NT2/D1 (cell line): ENCODE measurements at places on chromosomes 3 and 15.
A peak's percentile ranks its signal among the peaks of the same experiment; 100 is the strongest.

DNA sequence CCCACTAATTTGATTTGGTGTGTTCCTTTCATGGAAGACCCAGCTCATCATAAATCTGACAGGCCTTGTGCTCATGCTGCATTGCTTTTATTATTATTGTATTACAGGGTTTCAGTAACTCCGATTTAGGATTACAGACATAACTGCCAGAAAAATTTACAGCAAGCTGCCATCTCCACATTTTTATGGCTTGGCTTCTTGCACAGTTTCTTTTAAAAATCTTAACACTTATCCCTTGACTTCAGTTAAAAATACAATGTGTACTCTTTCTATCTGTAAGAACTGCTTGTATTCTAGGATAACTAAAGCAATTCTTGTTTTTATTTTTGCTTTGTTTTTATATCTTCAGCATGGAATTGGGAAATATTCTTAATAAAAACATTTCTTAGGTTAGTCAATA, 612.2 kb downstream of the DIPK2A start:
- DNase-seq, result no peak

DNA sequence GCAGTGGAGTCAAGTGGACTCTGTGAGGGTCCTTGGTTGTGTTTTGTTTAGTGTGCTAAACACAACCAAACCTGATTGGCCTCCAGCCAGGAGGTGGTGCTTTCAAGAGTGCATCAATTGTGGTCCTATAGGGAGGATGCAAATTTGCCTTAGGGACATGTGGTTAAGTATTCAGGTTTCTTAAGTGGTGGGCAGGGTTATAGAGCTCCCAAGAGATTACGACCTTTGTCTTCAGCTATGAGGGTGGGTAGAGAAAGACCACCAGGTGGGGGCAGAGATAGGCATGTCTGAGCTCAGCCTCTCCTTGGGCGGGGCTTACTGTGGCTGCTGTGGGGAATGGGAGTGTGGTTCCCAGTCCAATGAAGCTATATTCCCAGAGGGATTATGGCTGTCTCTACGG, 186.6 kb downstream of the SQOR start:
- peak; percentile 5 for DNase-seq

DNA sequence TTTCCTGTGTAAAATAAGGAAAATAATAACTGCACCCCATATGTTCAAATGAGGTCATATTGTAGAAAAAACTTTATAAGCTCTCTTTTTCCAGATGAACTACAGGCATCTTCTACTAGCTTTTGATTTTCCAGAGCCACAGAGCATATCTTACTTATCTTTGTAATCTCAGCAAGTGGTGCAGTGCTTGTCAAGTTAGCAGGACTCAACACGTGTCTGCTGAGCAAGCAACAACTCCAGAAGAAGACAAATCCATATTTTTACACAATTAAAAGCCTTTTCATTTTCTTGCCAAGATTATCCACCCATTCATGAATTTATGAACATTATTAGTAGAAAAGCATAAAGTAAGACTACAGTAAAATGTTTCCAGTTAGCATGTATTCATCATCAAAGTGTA, 14.4 kb upstream of the TSC22D2 start:
- DNase-seq, result no peak

- no peak for DNase-seq
Observed at GRCh38 chr15:85621094-85621493, 173.6 kb downstream of the KLHL25 start.

GRCh38 chr15:85002517-85002916, 20.9 kb downstream of the PDE8A start:
- DNase-seq, result no peak

- DNase-seq, result no peak
Observed at GRCh38 chr3:143084856-143085731, 34.5 kb upstream of the CHST2 start.

DNA sequence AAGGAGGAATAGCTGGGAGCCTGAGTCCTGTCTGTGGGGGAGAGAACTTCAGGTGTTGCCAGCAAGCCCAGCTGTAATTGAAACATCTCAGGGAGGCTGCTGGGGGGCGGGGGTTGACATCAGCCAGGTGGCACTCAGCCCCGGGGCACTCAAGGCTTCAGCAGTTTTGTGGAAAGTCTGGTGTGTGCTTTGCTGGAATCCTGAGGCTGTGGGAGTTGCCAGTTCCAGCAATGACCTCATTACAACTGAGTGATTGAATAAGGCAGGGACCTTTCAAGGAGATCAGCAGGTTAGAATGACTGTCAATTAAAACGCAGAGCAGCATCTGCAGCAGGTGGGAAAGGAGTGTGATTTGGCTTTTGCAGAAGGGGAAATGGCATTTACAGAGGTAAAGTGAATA, 75.7 kb downstream of the FAM43A start:
- DNase-seq, result no peak

DNA sequence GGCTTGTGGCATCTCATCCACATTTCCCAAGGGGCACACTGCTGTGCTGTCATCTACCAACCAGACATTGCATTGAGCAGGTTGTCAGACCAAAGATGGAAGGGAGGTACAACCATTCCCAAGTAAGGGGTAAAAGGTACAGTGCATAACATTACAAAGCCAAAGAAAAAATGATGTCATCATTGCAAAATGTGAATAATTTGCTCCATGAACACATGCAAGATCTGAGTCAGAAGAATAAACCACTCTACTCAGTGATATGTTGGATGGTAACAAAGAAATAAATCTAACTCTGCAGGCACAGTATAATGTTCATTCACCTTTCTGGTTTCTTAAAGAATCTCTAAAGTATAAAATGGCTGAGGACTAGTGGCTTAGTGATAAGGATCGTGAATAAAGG, 202.7 kb downstream of the MAGI1 start:
- DNase-seq, result no peak

GRCh38 chr15:40746916-40747418, 8.1 kb downstream of the RMDN3 start:
- DNase-seq, result no peak

DNA sequence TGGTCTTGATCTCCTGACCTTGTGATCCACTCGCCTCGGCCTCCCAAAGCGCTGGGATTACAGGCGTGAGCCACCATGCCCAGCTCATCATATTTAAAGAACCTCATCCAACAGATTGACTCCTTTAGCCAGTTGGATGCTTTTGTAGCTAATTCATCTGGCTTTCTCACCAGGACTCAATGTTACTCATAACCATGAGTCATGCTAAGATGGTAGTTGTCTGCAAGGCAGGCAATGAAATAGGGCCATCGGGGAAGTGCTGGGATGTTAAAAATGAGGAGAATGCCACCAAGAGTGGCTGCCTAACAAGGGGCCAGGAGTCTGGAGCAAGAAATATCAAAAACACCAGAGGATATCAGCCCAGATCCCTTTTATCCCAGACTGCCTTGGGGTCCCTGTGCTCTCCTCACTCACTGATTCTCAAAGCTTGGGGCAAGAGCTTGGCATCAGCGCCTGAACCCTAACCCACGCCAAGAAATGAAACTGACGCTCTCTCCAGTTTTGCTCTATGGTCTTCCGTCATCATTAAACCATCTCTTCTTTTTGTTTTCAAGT, 7.4 kb upstream of the PCOLCE2 start:
- DNase-seq, result no peak

DNA sequence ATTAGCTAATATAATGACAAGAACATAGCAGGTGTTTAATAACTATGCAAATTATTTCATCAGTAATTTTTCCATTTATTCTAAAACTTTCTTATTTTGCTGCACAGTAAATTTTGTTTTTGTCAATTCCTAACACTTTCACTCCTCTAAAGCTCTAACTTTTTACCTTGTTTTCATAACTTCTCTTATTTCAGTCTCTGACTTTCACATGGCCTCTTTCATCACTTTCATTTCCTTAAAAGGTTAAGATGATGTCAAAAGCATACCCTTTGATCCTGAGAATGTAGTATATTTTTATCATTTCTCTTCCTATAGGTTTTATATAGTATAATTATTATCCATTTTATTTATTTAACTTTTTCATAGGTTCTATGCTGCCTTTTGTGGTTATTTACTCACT, 1325.8 kb upstream of the ALCAM start:
- no peak for DNase-seq

DNA sequence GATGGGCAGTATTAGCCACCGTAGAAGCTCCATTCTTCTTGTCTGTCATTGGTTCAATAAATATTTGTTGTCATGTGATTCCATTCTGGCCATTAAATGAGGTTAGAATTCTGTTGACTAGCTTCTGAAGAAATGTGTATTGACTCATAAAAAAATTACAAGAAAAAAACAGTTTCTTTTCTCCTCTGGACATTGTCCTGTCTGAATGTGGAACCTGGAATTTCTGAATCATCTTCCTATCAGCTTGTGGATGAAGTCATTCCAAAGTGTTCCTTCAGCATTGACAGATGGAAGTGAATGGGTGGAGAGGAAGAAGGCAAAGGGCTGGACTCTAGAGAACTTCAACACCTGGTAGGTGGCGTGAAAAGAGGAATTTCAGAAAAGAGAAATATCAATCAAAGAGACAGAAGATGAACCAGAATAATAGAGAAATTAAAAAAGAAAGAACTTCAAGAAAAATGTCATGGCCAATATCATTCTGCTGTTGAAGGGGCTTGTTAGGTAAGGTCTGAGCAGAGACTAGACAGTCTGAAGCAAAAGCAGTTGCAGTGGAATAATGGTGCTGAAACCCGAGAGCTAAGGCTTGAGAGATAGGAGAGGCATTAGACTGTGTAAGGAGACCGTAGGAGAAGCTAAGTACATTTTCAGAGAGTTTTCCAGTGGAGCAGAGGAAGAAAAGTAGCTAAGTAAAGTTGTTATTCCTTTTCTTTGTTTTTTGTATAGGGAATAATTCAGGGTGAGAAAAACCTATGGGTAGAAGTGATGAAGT, 806.6 kb downstream of the SQOR start:
- no peak for DNase-seq

DNA sequence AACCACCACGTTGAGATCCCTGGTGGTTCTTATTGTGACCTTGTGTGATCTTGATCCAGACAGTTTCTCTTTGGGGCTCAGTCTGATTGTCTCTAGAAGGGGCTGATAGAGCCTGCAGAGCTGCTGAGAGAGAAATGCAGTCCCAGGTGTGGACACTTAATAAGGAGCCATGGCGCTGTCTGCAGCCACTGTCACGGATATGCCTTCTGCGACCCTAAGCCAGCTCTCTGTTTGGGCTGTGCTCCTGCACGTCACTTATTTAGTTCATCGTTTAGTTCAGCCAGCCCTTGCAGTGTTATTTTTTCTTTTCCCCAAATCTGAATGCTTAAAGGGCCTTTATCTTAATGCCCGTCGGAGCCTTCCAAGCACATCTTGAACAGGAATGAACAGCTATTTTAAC, 12.0 kb downstream of the SLC6A1 start:
- DNase-seq, result no peak

DNA sequence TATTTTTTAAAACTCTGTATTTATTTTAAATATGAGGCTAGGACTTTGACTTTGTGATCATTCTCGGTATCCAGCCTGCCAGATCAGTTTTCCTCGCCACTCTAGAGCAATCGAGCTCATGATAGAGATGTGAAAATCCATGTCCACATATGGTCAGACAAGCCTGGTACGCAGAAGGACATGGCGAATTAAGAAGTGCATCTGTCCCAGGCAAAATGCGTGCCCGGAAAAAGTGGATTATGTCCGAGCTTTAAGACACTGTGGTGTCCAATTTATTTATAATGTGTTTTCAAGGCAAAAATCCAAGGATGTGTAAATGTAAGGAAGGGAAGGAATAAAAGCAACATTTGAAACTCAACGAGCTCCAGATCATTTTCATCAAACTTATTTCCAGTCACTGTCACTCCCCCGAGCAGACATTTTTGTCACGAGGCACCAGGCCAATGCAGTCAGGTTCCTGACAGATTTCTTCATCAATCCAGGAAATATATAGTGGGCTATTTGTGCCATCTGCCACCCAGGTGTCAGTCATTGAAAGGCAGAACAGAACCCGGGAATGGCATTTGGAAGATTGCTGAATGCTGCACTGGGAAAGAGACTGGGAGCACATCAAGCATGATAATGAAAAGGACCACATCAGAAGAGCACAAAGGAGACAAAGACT, 825.7 kb downstream of the SQOR start:
- no peak for DNase-seq

DNA sequence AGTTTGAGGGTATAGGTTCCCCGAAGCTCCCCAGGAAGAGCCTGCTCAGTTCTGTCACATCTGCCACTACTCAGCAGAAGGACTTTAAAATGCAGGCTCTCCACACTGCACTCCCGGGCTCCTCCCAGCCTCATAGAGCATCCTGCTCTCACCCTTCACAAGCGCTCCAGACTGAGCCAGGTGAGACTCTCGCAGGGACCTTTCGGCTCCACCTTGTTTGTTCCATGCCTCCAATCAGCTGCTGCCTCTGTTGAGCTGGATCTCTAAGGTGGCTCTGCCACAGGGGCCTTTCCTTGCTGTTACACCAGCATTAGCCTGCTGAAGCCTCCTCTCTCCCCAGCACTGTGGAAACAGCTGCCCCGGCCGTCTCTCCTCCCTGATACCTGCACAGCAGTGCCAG, 56.1 kb downstream of the SLCO3A1 start:
- DNase-seq, result no peak

DNA sequence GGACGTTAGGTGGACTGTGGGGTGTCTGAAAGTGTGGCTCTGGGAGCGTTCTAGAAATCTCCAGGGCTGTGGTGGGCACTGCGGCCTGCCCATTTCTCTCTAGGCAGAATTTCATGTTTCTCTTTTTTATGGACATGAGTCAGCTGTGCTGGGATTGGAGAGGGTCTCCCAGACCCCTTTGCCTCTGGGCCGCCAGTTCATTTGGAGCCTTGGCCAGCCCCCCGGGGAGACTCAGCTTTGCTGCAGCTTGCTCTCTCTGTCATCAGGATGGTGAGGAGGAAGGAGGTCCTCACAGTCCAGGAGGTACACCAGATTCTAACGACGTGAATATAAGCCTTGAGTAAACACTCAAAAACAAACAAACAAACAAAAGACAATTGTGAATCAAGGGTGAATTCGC, 149.6 kb upstream of the RGMA start:
- no peak for DNase-seq

DNA sequence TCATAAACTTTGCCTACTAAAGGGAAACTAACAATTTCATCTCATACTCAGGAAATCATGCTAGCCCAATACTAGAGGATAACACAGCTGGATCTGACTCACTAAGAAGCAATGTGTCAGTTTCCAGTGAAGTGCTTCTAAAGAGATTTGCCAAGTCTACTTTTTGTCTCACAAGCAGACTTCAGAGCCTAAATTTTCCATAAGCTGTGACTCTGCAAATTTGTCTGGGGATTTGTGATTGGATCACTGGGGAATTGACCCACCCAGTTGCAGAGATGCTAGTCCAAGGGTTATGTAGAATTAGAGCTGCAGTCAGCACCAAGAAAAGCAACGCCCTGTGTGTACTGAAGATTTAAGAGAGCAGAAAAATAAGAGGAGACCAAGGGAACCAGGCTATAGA, 647.1 kb downstream of the NTRK3 start:
- no peak for DNase-seq
